ENCODE measurements at places on chromosomes 2 and 18.

DNA sequence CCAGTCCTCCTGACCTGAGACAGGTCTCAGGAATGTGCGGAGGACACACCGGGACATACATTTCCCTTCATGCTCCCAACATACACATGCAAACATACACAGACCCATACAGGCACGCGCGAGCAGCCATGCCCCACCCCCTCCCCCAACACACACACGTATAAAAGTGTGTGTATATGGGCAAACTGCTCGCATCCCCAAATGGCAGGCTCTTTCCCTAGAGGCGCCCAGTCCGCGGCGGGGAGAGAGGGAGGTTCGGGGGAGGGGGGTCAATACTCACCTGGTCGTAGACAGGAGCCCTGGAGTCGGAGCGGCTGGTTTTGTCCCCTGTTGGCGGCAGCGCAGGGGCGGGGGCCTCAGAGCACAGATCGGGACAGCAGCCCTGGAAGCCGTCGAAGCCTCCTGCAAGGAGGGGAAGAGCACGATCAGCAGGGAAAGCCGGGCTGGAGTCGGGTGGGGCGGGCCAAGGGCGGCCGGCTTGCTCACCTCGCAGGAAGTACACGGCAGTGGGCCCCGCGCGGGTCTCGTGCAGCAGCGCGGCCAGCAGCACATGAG lies 682 bp downstream of the DUSP2 start:
- DNase-seq = no peak

DNA sequence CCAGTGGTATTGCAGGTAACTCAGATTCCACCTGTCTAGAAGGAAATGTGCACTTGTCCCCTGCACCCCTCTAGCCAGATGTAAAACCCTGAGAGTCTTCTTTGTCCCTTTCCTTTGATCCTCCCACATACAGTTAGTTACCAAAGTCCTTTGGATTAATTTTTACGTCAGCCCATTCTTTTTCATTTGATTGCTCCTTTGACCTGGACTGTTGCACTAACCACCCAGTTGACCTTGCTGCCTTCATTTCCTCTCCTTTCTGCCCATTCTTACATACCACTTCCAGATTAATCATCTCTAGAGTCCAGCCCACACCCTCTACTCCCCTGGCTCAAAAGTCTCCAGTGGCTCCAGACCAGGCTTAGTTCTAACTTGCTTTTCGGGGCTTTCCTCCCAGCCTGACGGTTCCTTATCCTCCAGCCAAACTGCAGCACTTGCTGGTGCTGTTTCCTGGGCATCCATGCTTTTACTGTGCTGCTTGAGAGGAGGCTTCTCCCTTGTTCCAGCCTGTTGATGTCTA lies 99.3 kb downstream of the SPTBN1 start:
- no peak for DNase-seq

DNA sequence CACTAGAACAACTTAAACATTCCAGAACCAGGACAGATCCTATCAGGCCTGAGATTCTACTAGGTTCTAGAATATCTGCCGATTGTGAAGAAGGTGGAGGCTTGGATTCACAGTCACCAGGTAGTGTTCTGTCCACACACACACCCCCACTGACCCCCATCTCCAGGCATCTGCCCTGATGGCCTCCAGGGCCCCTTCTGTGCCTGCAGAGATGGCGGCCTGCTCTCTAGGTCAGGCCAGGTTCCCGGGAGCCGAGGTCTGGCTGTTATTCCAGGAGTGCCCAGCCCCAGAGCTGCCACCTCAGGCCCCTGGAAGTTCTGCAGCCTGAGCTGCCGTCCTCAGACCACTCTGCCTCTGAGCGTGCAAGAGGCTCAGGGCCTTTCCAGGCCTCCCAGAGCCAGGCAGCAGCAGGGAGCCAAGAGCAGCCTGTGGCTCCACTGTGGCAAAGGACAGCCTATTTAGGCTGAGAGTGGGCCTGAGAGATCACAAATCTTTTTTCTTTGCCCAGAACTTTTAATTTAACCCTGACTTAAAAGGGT lies 96.2 kb upstream of the ASAP2 start:
- DNase-seq = no peak

DNA sequence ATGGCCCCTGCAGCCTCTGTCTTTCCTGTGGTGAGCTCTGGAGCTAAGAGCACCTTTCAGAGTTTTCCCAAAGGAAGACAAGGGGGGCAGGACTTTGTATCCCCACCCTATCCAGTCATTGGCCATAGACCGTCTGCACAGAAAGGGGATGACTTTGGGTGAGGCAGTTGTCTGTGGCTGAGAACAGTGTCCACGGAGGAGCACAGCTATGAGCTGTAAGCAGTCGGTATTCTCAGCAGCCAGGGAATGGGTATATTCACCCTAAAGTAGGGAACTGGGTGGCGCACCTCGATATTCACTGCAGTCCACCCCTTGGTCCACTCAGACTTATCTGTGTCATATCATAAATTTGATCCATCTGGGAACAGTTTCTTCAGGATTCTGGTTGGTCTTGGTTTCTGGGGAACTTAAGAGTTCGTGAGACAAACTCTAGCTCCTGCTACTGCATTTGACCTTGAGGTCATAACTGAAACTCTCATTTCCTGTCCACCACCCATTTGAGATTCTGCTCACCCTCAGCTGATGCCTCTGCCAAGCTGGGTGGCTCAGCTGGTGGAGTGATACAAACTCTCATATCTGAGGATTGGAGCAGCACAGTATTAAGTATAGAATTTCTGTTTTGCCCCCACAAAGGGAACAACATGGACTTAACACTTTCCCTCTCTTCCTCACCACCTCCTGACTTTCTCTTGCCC lies 45.2 kb upstream of the SCG2 start:
- no peak for DNase-seq

GRCh38 chr18:48621240-48621639 lies 82.4 kb downstream of the CTIF start:
- no peak for DNase-seq

GRCh38 chr2:194289712-194290346 lies 1367.2 kb upstream of the SLC39A10 start:
- no peak for DNase-seq

- DNase-seq = no peak
Observed at GRCh38 chr2:202945497-202945896, 33.4 kb downstream of the CARF start.

- DNase-seq = no peak
Observed at GRCh38 chr2:143471550-143471949, 342.3 kb downstream of the ARHGAP15 start.

- DNase-seq = no peak
Observed at GRCh38 chr2:17793296-17793695, 23.0 kb upstream of the MSGN1 start.

DNA sequence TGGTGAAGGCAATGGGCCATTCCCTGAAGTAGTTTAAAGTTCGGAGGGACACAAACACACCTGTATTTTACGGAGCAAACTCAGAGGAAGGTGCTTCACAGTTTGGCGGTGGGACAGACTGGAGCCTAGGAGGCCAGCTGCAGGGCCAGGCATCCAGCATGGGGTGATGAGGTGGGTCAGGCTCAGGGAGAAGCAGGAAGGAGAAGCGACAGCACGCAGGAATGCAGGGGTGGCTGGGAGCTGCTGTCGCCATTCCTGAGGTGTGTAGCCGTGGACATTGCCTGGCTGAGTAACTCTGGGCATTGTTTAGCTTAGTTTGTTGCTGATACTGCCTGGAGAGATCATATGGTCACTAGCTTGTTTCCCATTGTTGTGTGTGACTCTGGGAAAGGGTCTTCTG lies 35.8 kb upstream of the METTL21A start:
- DNase-seq = no peak

DNA sequence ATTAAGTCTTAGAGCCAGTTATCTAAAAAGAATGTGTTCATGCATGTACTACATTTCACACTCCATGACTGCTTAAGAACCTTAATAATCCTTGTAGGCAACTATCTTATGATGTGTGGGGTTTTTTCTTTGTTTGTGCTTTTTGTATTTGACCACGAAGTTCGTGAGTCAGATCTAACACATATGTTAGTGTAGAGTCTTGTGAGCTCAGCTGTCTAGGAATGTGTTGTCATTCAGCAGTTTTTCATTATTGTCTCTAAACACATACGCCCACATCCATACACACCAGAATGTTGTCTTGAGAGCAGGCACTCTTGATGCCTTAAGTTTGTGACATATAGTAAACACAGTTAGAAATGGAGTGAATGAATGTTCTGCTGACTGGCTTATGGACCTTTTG lies 38.4 kb downstream of the CAB39 start:
- DNase-seq = no peak

- DNase-seq = no peak
Observed at GRCh38 chr18:62346333-62347088, 21.4 kb downstream of the TNFRSF11A start.

DNA sequence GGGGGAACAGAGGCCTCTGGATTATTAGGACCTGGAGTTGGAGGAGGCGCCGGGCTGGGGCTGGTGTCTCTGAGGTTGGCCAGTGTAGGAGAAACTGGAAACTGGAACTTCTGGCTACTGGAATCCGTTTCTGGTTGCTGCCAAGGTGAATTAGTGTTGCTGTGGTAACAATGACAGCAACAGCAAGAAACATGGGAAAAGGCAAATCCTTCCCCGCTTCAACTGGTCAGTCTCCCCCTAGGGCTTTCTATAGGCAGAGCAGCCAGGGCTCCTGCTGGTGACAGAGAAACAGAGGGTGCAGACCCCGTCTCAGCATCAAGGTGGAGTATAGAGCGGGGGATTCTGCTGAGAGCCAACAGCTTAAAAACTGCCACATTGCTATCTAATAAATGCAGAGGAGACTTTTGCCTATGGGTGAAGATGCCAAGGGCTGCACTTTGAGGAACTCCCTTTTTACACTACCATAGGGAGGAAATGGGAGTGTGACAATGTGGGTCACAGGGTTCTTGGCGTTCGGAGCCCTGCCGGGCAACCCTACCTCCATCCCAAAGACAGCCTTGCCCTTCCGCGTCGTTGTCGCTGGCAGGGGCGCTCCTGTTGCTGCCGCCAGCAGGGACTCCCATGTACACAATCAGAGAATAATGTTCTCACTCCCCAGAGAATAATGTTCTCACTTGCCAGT lies 81.4 kb upstream of the CABLES1 start:
- DNase-seq = peak; percentile 70

DNA sequence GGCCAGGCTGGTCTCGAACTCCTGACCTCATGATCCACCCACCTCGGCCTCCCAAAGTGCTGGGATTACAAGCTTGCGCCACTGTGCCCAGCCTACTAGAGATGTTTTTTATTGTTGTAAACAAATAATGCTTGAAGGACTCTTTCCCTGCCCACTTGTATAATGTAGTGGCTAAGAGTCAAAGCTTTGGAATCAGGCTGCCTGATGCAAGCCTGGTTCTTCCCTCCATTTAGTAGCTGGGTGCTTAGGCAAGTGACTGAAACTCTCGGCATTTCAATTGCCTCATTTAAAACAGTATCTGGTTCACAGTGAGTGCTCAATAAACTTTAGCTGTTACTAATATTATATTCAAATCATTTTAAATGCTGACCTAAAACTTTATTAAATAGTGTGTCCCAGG lies 264.0 kb upstream of the FBXO11 start:
- no peak for DNase-seq

- DNase-seq = no peak
Observed at GRCh38 chr2:48496849-48497248, 33.1 kb upstream of the STON1 start.

DNA sequence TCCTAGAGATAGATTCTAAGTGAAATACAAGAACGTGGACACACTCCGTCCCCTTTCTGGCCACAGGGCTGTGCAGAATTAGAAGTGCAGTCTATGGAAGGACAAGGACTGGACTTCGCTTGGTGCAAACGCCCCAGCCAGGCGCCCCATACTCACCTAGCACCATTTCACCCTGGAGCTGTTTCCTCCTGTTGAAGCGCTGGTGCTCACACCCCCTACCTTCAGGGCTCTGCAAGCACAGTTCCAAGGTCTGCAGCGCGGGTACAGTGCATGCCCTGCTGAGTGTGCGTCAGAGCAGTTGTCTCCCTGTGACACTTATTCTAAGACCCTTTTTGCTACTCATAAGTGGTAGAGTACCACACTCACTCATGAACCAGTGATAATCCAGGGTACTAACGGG lies 3.0 kb downstream of the HPCAL1 start:
- DNase-seq = peak; percentile 45

DNA sequence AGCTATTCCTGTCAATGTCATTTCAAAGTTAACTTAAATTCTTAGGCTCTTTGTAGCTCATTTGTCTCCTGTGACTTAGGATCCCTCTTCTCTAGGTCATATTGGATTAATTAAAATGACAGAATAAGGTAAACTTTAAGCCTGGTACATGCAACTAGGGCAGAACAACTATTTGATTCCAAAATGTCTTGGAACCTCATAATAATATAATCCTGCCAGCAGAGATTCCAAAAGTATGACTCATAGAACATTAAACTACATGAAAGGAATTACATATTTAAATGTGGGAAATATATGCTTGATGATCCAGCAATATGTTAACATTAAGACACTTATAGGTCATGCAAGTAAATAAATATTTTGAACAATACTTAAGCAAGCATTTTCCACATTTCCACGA lies 63.3 kb downstream of the COL3A1 start:
- no peak for DNase-seq

- DNase-seq = no peak
Observed at GRCh38 chr2:104476563-104476988, 377.3 kb upstream of the POU3F3 start.

DNA sequence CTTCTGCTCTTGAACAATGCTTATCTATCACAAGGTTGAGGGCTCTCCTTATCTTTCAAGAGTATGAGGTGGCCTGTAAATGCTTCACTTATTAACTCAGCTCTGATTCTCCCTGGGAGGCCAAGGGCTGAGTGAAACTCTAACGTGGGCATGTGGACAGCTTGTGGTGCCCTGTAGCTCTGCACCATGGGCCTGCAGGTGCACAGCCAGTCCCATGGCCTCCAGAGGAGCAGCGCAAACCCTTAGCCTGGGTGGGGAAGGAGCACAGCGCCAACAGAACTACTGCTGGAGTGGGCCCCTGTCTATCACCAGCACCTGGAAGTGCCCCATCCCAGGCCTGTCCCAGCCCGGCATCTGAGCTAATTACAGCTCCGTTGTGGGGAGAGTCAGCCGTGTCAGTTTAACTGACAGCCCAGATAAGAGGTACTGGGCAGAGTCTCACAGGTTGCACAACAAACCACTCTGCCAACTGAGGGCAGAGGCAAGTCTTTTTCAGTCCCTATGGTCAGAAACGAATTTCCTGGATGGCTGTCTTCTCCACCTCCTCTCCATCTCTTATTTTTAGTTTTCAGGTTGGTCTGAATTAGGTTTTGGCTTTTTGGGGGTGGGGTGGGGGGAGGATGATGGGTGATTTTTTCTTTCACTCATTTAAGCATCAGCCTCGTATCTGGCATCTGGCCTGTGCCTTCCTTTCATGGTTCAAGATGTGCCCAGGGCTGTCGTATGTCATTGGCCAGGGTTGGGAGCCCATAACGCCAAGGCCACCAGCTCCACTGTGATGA lies 219.5 kb downstream of the BCL2 start:
- peak; percentile 56 for DNase-seq

- no peak for DNase-seq
Observed at GRCh38 chr2:16716944-16717343, 51.3 kb upstream of the CYRIA start.

GRCh38 chr2:24409700-24410556 lies 49.6 kb upstream of the ITSN2 start:
- DNase-seq = peak; percentile 78

- DNase-seq = no peak
Observed at GRCh38 chr2:212752730-212753351, 214.2 kb upstream of the ERBB4 start.

GRCh38 chr18:65737471-65737955 lies 13.3 kb upstream of the CDH7 start:
- DNase-seq = no peak

- DNase-seq = no peak
Observed at GRCh38 chr2:29560566-29560965, 360.8 kb downstream of the ALK start.

- DNase-seq = no peak
Observed at GRCh38 chr18:76589316-76589715, 94.3 kb upstream of the ZNF516 start.

All from common myeloid progenitor, CD34-positive (primary cell).